Fibroblast of the aortic adventitia (primary cell): ENCODE measurements at places on chromosomes 2 and 18.

DNA sequence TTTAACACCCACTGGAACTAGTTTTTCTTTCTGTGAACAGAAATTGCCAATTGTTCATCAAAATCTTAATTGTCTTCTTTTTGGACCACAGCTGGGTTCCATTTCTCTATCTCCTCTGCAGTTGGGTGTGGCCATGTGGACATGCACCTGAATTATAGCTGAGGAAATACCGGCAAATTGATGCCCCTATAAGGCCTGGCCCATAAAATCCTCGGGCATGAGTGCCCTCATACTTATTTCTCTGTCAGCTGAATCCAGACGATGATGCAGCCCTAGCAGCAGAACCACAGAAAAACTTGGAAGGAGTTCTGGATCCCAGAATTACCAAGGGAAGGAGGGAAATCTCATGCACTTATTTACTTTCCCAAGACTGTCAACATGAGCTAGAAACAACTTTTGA is 249.0 kb downstream of the CYRIA start:
- DNase-seq, result no peak

GRCh38 chr2:201835066-201835465 is 28.7 kb downstream of the CDK15 start:
- no peak for DNase-seq

DNA sequence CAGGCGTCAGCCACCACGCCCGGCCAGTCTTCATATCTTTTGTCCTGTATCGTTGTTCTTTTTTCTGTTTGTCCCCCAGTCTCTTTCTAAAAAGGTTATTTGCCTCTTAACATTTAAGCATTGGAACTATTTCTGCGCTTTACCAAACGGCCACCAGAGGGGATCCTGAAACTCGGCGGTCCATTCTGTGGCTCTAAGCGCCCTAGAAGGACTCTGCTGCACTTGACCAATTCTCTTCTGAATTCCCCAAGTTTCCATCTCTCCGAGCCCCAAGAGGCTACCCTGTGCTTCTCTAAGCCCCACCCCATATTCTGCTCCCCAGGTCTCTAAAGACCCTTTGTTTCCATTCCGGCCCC is 33.1 kb upstream of the REG3G start:
- no peak for DNase-seq

DNA sequence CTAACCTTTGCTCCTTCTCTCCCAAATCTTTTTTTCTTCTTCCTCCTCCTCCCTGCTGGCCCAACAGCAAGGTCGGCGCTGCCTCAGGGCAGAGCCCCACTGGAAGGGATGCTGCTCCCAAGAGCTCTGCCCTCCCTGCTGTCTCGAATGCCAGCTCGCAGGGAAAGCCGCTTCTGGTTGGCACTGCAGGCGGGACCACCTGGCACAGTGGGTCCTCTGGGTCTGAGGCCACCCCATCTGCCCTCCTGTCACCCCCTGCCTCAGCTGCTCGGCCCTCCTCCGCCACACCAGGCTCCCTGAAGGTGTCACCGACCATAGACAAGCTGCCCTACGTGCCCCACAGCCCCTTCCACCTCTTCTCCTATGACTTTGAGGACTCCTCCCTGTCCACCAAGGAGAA is 176.3 kb downstream of the TPGS2 start:
- DNase-seq, result no peak
